ENCODE measurements at places on chromosomes 4 and X. TPM values are rescaled to one million over a fixed set of nuclear protein-coding genes. Genes with fewer than 3 reads are reported as not detected.

GRCh38 chr4:84790769-84791565, 175.5 kb downstream of the WDFY3 start:
- no peak overlapping the region for H3K4me3 ChIP-seq
- no peaks in the 10 kb centered on the region for H3K4me1 ChIP-seq
- H3K27ac ChIP-seq = no peak overlapping the region
- DNase-seq = no peak

Gene ZIC3
- not detected for total RNA-seq

- peak overlapping the region; percentile 95 for H3K4me3 ChIP-seq
- H3K27ac ChIP-seq = peak overlapping the region; percentile 80
- peaks cover 9% of the 10 kb centered on the region for H3K36me3 ChIP-seq
- no peak for DNase-seq
- peaks cover 18% of the 10 kb centered on the region for H3K4me1 ChIP-seq
- H3K27me3 ChIP-seq = no peaks in the 10 kb centered on the region
These were observed 574 bp upstream of the MOB1B start for GRCh38 chr4:70901607-70901983.

Gene SLC49A3
- 0.40 TPM for total RNA-seq

- H3K27me3 ChIP-seq = no peaks in the 10 kb centered on the region
- H3K4me1 ChIP-seq = no peaks in the 10 kb centered on the region
- DNase-seq = no peak
- no peak overlapping the region for H3K4me3 ChIP-seq
These were observed 790.8 kb downstream of the PCDH18 start for GRCh38 chr4:136741468-136741867.

DNA sequence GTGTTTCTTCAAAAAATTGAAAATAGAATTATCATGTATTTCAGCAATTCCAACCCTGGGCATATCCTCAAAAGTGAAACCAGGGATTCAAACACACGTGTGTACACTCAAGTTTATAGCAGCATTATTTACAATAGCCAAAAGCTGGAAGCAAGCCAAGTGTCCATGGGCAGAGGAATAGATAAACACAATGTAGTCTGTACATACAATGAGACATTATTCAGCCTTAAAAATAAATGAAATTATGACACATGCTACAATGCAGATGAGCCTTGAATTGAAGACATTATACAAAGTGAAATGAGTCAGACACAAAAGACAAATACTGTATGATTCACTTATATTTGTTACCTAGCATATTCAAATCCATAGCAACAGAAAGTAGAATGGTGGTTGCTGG, 853.4 kb downstream of the STIM2 start:
- no peaks in the 10 kb centered on the region for H3K36me3 ChIP-seq
- no peak overlapping the region for H3K27ac ChIP-seq
- no peaks in the 10 kb centered on the region for H3K4me1 ChIP-seq

DNA sequence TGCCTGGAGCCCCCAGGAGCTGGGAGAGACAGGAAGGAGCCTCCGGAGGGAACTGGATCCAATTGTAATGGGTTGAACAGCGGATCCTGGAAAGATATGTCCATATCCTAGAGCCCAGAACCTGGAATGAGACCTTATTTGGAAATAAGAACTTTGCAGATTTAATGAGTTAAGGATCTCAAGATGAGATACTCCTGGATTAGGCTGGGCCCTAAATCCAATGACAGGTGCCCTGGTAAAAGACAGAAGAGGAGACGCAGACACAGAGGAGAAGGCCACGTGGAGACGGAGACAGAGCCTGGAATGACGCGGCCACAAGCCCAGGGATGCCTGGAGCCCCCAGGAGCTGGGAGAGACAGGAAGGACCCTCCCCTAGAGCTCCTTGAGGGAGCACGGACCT, 34.1 kb downstream of the P2RY8 start:
- peaks cover 42% of the 10 kb centered on the region for H3K4me1 ChIP-seq
- peaks cover 43% of the 10 kb centered on the region for H3K36me3 ChIP-seq

Gene NLRP2B
- not detected for total RNA-seq

DNA sequence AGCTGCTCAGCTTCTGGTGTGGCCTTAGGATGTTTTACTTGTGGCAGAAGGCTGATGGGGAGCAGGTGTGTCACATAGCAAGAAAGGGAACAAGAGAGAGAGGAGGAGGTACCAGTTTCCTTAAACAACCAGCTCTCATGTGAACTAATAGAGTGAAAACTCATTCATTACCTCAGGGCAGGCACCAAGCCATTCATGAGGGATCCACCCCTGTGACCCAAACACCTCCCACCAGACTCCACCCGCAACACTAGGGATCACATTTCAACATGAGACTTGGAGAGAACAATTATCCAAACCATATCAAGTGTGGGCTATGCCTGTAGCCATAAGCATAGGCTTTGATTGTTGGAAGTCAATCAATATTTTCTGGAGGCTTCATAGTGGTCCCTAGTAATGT, 56.0 kb downstream of the GSX2 start:
- H3K4me3 ChIP-seq = no peak overlapping the region
- peaks cover 2% of the 10 kb centered on the region for H3K27me3 ChIP-seq
- no peak for DNase-seq
- no peaks in the 10 kb centered on the region for H3K36me3 ChIP-seq

Gene GPR82
- total RNA-seq = not detected

Gene FATE1
- total RNA-seq = not detected

Gene RGN
- not detected for total RNA-seq

GRCh38 chr4:170805352-170805751, 715.6 kb upstream of the AADAT start:
- no peaks in the 10 kb centered on the region for H3K27me3 ChIP-seq
- no peak for DNase-seq
- H3K4me3 ChIP-seq = no peak overlapping the region
- H3K27ac ChIP-seq = no peak overlapping the region
- H3K36me3 ChIP-seq = no peaks in the 10 kb centered on the region
- H3K4me1 ChIP-seq = no peaks in the 10 kb centered on the region

Gene GABRG1
- not detected for total RNA-seq

DNA sequence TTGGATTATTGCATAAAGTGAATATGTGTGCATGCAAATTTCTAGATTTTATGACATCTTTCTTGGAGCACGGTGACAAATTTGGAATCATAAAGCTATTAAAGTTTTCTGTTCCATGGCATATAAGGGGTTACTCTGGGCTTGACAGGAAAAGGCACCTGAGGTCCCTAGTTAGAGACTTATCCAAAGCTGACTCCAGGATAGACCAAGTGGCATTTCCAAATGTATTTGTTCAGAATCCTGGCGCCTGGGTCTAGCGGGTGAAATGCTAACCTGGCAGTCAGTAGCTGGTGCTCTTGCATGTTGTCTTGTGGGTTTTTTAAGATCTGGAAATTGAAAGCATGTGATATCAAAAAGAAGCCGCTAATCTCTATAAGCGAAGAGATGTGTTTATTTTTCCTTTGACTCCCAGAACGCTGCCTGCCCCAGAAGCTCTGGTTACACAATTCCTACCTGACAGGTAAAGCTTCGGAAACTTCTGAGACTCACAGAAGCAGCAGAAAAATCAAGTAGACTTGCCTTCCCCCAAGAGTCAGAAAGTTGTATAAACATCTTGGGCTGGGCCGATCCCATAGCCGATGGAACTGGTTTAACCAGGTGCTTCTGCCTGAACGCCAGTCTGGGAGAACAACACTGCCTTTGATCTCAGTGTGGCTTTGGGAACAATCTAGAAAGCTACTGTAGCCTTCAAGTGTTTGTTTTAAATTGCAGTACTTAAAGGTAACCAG, 12.9 kb upstream of the ZCCHC4 start:
- H3K4me3 ChIP-seq = no peak overlapping the region
- no peak overlapping the region for H3K27ac ChIP-seq
- H3K36me3 ChIP-seq = no peaks in the 10 kb centered on the region
- H3K27me3 ChIP-seq = peaks cover 7% of the 10 kb centered on the region
- DNase-seq = no peak
- H3K4me1 ChIP-seq = peaks cover 8% of the 10 kb centered on the region

Gene NEIL3
- total RNA-seq = 30.3 TPM

- H3K27me3 ChIP-seq = peaks cover 5% of the 10 kb centered on the region
- no peak overlapping the region for H3K27ac ChIP-seq
- H3K36me3 ChIP-seq = peaks cover 19% of the 10 kb centered on the region
- H3K4me3 ChIP-seq = no peak overlapping the region
- peaks cover 7% of the 10 kb centered on the region for H3K4me1 ChIP-seq
These were observed 35.8 kb upstream of the USP46 start for GRCh38 chr4:52694936-52695335.

- no peak overlapping the region for H3K4me3 ChIP-seq
- H3K36me3 ChIP-seq = no peaks in the 10 kb centered on the region
- no peak overlapping the region for H3K27ac ChIP-seq
- H3K27me3 ChIP-seq = no peaks in the 10 kb centered on the region
- no peak for DNase-seq
These were observed 1233.1 kb downstream of the C4orf33 start for GRCh38 chr4:130329036-130329435.

DNA sequence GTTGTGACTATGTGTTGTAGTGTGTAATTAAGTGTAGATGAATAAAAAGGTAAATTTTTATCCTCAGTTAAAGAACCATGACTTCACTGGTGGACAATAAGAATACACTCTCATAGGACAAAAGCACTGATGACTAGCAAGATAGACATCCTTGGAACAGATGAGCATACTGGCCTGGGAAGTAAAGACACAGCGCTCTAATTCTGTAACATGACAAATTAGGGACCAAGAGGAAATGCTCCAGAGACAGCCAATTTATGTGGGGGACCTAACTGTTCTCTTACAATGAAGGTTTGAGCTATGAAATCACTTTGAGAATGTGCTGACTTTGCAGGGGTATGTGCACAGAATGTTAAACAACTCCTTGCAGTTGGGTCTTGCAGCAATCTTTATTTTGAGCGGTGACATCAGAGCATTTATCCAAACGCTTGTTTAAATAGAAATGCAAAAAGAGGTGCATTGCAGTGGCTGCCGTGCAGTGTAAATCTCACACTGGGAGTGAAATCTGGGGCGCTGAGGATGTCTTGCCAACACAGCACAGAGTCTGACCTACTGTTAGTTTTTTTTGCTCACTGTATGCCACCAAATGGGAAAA, 109.3 kb downstream of the MAGEC2 start:
- no peak overlapping the region for H3K27ac ChIP-seq
- H3K4me3 ChIP-seq = no peak overlapping the region
- H3K27me3 ChIP-seq = no peaks in the 10 kb centered on the region

GRCh38 chr4:48898733-48899431, 7.7 kb downstream of the OCIAD2 start:
- no peaks in the 10 kb centered on the region for H3K27me3 ChIP-seq
- no peak overlapping the region for H3K4me3 ChIP-seq
- peaks cover 22% of the 10 kb centered on the region for H3K4me1 ChIP-seq
- peaks cover 67% of the 10 kb centered on the region for H3K36me3 ChIP-seq
- no peak for DNase-seq

GRCh38 chr4:67680581-67681222, 20.3 kb downstream of the UBA6 start:
- H3K4me1 ChIP-seq = peaks cover 24% of the 10 kb centered on the region
- no peaks in the 10 kb centered on the region for H3K27me3 ChIP-seq
- H3K4me3 ChIP-seq = no peak overlapping the region

DNA sequence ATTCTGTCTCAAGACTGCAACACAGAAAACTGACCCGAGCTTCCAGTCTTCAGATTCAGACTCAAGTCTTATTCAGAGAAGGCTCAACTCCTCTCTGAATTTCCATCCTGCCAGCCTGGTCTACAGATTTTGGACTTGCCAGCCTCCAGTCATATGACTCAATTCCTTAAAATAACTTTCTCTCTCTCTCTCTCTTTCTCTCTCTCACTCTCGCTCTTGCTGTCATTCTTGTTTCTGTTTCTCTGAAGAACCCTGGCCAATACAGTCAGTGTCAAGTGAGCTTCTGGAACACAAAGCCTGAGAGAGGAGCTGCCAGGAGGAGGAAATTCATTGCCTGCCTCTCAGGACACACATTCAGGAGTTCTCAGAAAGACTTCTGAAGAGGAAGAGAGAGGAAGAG, 154.9 kb downstream of the PARM1 start:
- no peaks in the 10 kb centered on the region for H3K36me3 ChIP-seq
- no peak overlapping the region for H3K27ac ChIP-seq
- DNase-seq = no peak
- no peak overlapping the region for H3K4me3 ChIP-seq

Gene DRD5
- total RNA-seq = not detected

DNA sequence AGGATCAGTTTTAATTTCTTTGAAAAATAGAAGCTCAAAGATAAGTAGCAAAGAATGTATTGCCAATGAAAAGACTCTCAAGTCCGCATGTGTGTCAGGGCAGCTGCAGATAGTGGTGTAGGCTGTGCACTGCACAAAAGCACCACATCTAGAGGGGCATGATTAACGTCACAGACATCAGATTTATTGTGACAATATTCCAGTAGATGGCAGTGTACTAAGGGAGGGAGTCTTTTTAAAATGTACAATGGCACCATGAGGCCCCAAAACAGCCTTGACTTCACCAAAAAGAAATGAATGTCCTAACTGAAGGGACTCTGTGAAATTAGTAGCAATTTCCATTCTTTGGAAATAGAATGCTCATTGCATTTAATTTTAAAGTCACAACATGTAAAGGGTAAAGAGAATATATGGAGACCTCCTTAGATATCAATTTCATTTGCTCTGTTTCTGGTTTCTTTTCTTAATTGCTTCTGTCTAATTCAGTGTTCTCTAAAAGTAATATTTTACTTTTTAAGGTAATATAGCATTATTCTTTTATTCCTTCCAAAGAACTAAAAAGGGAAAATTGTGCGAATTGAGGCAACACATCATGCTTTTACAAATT, 98.4 kb downstream of the ZNF827 start:
- no peaks in the 10 kb centered on the region for H3K27me3 ChIP-seq
- no peak overlapping the region for H3K27ac ChIP-seq
- peaks cover 27% of the 10 kb centered on the region for H3K4me1 ChIP-seq
- peaks cover 24% of the 10 kb centered on the region for H3K36me3 ChIP-seq
- no peak overlapping the region for H3K4me3 ChIP-seq

- peaks cover 2% of the 10 kb centered on the region for H3K27me3 ChIP-seq
- H3K27ac ChIP-seq = no peak overlapping the region
- no peak overlapping the region for H3K4me3 ChIP-seq
- DNase-seq = no peak
These were observed 74.9 kb upstream of the UCP1 start for GRCh38 chr4:140643571-140644055.

DNA sequence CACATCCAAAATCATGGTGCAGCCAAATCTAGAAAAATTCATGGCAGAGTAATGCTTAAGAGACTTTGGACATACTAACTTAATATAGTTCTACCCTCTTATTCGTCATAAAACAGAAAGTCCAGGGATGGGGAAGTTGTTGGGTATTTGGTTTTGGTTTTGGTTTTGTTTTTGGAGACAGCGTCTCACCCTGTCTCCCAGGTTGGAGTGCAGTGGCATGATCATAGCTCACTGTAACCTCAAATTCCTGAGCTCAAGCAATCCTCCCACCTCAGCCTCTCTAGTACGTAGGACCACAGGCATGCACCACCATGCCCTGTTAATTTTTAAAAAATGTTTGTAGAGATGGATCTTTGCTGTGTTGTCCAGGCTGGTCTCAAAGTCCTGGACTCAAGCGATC, 271.8 kb upstream of the TENM3 start:
- H3K4me1 ChIP-seq = no peaks in the 10 kb centered on the region
- H3K36me3 ChIP-seq = no peaks in the 10 kb centered on the region
- DNase-seq = no peak
- H3K27me3 ChIP-seq = no peaks in the 10 kb centered on the region
- H3K27ac ChIP-seq = no peak overlapping the region

All from activated CD4-positive, alpha-beta memory T cell treated with anti-CD3 and anti-CD28 coated beads, Interleukin-2, amount 10 ng/mL, durations not matched to agents 7 days and 5 days (primary cell).